ENCODE measurements at places on chromosomes 5 and 9.

DNA sequence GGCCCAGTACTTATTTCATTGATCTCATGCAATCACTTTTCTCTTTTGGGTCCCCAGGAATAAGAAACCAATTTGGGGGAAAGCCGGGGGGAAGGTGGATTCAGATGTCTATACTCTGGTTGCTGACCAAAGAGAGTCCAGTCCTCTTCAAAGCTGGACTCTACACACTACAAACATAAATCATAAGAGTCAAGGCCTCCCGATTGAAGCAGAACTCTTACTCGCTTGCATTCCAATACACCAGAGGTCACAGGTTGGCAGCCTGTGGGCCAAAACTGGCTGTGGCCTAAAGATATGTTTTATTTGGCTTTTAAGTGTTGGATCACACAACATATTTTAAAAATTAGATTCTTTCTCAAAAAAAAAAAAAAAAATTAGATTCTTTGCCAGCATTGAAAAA lies 311.4 kb upstream of the MSX2 start:
- DNase-seq = no peak

GRCh38 chr5:114857941-114858551 lies 311.7 kb downstream of the TRIM36 start:
- DNase-seq = no peak

GRCh38 chr5:73922875-73923557 lies 297.0 kb downstream of the ARHGEF28 start:
- no peak for DNase-seq

DNA sequence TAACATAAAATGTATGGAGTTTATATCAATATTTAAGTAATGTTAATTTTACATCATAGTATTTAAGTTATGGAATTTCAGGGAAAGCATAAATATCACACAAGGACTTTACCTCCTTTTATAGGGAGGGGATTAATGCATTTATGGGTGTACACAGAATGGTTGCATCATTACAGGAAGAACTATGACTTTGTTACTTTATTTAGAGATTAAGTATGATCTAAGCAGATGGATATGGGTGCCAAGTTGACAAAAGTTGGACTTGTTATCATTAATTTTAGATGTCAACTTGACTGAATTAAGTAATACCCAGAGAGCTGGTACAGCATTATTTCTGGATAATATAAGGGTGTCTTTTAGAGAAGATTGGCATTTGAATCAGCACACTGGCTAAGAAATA lies 160.5 kb upstream of the CDH10 start:
- no peak for DNase-seq

DNA sequence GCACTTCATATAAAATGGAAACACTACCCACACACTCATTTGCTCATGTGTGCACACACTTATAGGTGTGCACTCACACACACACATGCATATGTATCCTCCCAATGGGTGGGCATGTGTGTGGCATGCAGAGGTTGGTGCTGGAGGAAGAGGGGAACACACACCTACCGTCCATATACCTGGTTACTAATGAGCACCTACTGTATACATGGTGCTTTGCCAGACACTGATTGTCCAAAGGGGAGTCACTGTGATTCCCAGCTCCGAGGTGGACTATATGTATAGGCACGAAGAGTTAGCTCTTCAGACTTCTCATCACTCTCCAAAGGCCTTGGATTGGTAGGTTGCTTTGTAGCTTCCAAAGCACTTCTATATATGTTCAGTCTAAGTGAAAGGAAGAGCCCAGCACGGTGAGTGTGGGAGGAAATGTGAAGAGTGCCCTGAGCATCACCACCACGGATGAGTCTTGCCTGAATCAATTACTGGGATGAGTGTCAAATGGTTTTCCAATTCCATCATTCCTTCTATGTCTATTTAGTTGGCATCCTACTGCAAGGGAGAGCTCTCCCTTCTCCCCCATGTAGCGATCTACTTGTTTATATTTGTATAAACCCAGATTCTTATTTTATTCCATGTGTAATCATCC lies 12.6 kb upstream of the ERGIC1 start:
- DNase-seq = no peak

GRCh38 chr5:138467711-138468132 lies 2.4 kb downstream of the EGR1 start:
- DNase-seq = no peak

- DNase-seq = no peak
Observed at GRCh38 chr5:77011498-77011897, 18.7 kb upstream of the AGGF1 start.

- DNase-seq = no peak
Observed at GRCh38 chr9:93809204-93809940, 145.8 kb downstream of the BARX1 start.

- no peak for DNase-seq
Observed at GRCh38 chr9:122340161-122340560, 30.7 kb upstream of the PTGS1 start.

GRCh38 chr9:10048994-10049393 lies 563.8 kb downstream of the PTPRD start:
- DNase-seq = no peak

GRCh38 chr9:132169672-132170392 lies 8.0 kb downstream of the NTNG2 start:
- peak; percentile 42 for DNase-seq

DNA sequence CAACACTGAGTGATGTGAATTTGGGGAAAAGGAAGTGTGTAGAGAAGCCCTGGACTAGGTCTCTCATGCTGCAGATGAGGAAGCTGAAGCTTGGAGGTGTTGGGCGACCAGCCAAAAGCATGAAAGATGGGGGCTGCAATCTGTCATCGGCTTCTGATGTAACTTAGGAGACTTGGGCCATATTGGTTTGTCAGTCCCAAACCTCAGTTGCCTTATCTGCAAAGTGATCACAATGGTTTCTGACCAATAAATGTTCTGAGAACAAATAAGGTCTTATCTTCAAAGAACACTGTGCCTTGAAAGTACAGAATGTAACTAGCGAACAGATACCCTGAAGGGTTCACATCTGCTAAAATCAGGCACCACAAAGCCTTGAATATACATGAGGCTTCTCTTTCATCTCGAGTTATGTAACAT lies 198.4 kb upstream of the NR3C1 start:
- DNase-seq = no peak

GRCh38 chr5:132260714-132261551 lies 3.4 kb downstream of the PDLIM4 start:
- no peak for DNase-seq

DNA sequence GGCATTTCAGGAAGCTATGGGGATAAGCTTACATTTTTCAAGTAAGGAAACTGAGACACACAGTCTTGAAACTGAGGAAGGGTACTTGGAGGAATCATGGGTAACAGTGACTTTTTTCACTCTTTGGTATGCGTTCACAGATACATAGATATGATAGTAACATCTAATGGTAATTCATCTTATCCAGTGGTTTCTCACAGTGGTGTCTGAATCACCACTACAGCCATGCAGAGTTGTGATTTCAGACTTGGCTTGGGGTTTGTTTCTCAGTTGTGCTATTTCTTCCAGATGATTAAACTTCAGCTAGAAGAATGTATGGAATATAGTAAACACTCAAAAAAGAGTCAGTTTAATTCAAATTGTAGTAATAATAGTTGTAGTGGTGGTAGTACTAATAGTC lies 239.1 kb upstream of the NUDT12 start:
- no peak for DNase-seq

DNA sequence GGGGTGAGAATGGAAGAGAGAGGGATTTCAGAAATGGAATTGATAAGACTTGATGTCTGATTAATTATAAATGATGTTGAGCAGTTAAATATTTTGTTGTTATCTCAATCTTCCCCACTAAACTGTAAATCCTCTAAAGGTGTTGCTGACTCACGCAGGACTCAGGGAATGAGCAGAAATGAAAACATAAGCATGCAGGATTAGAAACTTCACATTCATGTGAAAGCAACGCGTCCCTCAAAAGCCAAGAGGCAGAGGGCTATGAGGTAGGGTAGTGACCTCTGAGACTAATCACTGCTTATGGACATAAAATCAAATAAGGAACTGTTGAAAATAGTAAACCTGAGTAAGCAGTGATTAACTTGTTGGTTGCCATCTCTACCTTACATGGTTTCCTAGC lies 21.1 kb downstream of the ADAMTSL1 start:
- no peak for DNase-seq

DNA sequence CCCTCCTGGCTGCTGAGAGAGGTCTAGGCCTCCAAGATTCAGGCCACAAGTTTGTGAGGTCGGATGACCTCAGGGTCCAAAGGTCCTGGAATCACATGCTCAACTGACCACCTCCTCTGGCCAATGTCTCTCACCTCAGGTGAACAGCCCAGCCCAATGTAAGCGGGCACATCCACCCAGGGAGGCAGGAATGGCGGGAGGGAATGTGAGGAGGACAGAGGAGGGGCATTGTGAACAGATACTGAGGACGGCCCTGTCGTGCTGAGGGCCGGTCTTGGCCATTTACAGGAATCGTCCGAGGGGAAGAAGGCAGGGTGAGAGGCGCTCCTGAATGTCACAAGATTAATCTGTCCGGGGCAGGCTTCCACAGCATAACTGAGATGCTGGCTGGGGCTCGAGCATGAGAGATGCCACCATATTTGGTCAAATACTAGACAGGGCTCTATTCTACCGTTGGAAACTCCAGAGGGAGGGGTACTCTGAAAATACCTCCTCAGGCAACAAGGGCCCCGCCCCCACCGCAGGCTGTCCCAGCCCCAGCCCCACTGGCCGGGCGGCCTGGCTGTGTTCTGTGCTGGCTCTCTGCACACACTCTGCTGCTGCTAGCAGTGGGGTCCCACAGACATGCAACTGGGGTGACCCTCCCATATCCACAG lies 1.5 kb upstream of the IL17B start:
- no peak for DNase-seq

DNA sequence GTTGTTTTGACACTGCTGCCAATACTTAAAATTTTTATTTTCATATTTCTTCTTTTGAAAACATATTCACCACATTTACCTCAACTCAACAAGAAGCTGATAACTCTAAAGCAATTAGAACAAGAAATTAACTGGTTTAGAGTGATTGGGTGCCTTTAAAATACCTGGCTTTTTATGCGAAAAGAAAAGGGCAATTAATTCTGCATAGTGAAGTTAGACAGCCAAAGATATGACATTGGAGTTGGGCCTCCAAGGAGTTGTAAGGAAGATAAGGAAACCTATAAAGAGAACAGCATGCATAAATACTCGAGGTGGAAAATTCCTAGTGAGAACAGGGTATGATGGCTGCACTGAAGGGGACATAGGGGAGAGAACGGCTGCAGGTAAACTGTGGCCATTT lies 9.6 kb downstream of the AK6 start:
- DNase-seq = no peak
